ENCODE measurements at places on chromosomes 11 and 22. TPM values are rescaled to one million over a fixed set of nuclear protein-coding genes. Genes with fewer than 3 reads are reported as not detected.

The NAV2 gene
- 14.1 TPM for total RNA-seq

The VPREB3 gene
- not detected for total RNA-seq

The PLEKHA7 gene
- total RNA-seq: 0.61 TPM

The SCGB2A2 gene
- not detected for total RNA-seq

The LINC01488 gene
- total RNA-seq: not detected

The TYR gene
- total RNA-seq: 0.16 TPM

The SLC2A11 gene
- total RNA-seq: 12.7 TPM

The NTM gene
- 14.6 TPM for total RNA-seq

The KRTAP5-2 gene
- total RNA-seq: not detected

Data from hair follicle dermal papilla cell (primary cell).